Activated gamma-delta T cell treated with Interleukin-2 at 50 U/mL for 16 hours (primary cell): ENCODE measurements at places on chromosomes 11 and 22.

- no peak for DNase-seq
These were observed 54.6 kb downstream of the MCM5 start for GRCh38 chr22:35454416-35455054.

DNA sequence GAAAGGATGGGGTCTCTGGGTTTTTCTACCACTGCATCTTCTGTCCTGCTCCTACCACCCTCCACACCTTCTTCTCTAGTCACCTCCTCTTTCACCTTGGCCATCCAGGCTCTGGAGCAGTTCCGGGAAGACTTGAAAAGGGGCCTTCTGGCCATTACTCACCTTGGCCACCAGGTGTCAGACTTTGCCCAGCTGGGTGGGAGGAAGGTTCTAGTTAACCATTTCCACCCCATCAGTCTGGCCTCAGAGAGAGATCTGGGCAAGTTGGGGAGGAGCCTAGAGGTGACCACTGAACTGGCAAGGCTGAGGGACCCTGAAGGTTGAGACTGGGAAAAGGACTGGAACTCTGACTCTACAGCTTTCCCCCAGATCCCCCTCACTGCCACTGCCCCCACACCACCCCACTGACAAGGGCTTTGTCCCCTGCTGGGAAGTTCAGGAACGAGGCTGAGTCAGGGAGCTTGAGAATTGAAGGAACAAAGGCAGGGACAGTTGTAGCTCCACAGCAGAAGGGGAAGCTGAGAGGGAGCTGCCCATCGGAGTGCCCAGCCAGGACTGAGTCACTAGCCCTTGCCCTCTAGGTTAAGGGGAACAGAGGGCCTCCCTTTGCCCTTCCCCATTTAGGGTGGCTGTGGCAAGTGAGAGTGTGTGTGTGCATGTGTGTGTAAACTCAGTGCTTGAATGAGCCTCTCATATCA, 3.7 kb upstream of the POLD4 start:
- peak; percentile 63 for DNase-seq

DNA sequence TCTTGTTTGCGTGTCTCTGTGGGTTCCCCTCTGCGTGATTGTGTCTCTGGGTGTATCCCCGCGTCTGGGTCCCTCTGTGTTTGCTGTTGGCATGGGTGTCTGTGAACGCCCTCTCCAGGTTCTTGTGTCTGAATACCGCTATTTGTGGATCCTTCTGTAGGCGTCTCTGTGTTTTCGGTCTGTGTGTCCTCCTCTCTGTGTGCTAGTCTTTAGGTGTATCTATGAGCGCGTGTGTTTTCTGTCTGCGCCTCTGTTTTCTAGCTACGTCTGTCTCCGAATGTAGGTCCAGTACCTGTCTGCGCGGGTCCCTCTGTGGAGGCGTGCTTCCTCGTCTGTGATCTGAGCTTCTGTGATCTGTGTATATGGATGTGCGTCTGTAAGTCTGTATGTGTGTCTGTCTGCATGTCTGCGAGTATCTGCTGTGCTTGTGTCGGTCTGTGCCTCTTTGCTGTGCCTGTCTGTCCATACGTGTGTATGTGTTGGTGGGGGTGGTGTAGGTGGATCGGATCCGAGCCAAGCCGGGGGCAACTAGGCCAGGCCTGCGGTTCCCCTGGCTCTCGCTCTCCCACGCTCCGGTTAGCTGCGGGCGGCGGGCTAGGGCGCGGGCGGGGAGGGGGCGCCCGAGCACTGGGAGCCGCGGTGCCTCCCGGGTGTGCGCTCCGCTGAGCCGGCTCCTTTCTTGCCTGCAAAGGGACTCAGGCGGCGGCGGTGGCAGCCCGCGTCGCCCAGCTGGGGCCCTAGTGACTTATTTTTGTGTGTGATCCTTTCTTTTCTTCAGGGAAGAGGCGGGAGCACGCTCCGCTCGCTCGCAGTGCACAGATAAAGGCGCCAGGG, 105.3 kb upstream of the E2F8 start:
- DNase-seq: no peak

GRCh38 chr11:104164028-104164520, at the start of gene PDGFD:
TSS of gene PDGFD (minus strand) at chr11:104164147.
- peak; percentile 58 for DNase-seq

GRCh38 chr22:19554834-19555404, 30.7 kb upstream of the CLDN5 start:
- no peak for DNase-seq

- DNase-seq: no peak
These were observed 251.9 kb downstream of the ST3GAL4 start for GRCh38 chr11:126607374-126607773.

- no peak for DNase-seq
These were observed 51.7 kb downstream of the ZBTB16 start for GRCh38 chr11:114110952-114111947.

DNA sequence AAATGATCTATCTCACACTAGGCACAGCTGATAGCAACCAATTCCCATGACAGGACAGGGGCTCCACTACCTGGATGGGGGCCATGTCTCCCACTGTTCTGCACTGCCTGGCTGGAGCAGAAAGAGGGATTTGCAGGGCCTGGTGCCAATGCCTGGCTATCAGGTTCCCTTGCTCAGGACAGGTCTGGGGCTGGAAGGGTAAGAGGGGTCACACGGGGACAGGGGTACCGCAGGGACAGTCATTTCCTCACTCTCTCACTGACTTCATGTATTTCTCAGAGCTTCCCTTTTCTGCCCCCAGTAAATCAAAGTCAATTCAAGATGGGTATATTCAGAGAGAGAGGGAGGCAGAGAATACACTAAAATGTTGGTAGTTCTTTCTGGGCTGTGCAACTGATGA, 119.1 kb upstream of the CSNK2A3 start:
- no peak for DNase-seq

DNA sequence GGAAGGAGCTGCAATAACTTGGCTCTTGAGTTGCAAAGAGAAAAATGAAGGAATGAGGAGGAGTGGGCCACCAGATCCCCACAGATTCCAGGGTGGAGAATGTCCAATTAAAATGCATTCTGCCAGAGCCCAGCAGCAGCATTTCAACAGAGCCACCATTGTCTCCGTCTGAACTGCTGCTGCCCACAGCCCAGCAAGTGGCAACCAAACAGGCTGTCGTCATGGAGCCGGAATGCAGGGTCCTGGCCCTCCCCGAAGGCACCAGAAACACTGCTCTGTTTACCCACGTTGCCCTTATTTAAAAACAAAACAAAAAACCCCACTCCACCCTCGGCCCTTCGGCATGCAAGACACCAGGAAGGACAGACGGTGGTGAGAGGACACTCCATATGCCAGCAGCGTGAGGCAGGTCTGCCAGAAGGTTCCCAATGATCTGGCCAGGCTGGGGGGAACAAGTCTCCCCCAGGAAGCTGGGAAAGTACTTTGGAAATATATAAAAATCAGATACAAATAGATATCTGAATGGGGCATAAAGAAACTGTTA, 32.5 kb downstream of the PLEKHA7 start:
- no peak for DNase-seq

GRCh38 chr22:43172191-43172590, 14.7 kb downstream of the TTLL12 start:
- no peak for DNase-seq

GRCh38 chr11:124533626-124534025, 9.8 kb downstream of the OR8B12 start:
- no peak for DNase-seq

- DNase-seq: no peak
These were observed 24.9 kb downstream of the EIF3F start for GRCh38 chr11:8011981-8012444.

- no peak for DNase-seq
These were observed 96.4 kb upstream of the B3GAT1 start for GRCh38 chr11:134508219-134508990.

DNA sequence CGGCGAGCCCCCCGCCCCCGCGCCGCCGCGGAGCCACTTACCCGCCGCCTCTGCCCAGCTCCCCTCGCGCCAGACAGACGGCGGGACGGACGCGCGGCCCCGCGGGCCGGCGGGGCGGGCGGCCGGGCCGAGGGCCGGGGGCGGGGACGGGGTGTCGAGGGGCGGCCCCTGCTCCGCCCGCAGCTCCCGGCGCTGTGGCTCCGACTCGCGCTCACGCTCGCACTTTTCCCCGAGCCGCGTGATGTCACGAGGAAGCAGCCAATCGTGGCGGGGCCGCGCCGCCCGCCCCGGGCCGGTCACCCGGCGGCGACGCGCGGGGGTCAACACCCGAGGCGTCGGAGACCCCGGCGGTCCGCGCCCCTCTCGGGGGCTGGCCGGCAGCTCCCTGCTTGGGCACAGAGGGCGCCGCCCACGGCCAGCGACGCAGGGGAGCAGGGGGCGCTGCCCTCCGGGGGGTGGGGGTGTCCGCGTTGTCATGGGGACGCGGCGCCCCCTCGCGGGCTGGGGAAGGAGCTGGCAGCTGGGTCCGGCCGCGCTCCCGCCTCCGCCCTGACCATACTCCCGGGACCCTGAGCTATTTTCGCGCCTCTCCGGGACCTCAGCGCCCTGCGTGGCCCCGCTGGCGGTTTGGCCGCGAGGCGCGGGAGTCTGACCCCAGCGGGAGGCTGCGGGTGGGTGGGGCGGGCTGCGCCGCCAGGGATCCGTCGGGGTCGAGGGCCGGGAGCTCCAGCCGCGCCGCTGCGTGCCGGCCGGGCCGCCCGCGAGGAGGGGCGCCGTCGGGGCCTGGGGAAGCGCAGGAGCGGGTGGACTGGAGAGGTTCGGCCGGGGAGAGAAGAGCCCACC, at the start of gene CHRM4:
Gene CHRM4, minus strand, starts transcription at position 199 of the 843 bp plus-strand sequence. CDS start 5,219 bp downstream, outside the sequence.
- no peak for DNase-seq

- DNase-seq: no peak
These were observed 82.4 kb upstream of the CD44 start for GRCh38 chr11:35056391-35057093.

- no peak for DNase-seq
These were observed 6.0 kb upstream of the OR10A2 start for GRCh38 chr11:6856871-6857270.

- DNase-seq: no peak
These were observed 36.0 kb downstream of the SYN3 start for GRCh38 chr22:33022231-33022630.

- no peak for DNase-seq
These were observed 3.4 kb upstream of the NXPE1 start for GRCh38 chr11:114563077-114563476.

DNA sequence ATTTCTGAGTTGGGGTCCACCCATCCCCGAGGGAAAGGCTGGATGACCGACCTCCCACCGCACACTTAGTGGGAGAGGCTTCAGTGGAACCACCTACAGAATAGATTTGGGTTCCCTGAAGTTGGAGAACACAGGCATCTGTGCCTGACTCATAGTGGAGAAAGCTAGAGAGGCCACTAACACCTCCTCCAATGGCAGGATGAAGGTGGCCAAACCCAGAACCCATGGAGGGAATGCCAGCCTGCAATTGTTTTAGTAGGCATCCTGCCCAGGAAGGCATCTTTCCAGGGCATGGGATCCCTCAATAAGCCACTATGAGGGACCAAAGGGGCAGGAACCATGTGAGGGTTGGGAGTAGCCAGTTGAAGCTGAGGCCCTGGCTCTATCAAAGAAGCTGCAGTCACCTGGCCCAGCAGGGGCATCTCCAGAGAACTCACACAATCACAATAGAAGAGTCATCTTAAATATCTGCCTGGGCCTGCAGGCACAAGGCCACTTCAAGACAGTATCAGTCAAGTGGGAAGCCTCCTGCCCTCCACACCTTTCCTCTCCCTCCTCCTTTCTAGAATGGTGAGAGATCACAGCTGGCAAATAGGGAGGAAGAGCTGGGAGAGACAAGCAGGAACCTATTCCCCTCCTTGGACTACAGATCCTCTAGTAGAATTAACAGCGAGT, 124.1 kb upstream of the CSNK2A3 start:
- DNase-seq: no peak

DNA sequence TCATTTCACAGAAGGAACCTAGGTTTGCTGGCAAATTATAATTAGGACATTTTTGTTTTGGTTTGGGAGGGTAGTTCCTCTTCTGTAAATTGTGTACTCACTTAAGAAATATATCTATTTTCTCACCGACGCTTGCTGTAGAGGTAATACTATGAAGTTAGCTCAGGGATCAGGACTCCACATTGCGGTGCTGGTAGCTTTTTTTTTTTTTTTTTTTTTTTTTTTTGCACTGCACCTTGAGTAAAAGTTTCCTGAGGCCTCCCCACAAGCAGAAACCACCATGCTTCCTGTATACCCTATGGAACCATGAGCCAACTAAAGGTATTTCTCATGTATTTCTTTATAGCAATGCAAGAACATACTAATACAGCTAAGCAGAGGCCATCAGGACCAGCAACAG, 14.7 kb downstream of the UBTFL1 start:
- no peak for DNase-seq

- DNase-seq: no peak
These were observed 46.9 kb upstream of the CRTAM start for GRCh38 chr11:122791411-122791810.

DNA sequence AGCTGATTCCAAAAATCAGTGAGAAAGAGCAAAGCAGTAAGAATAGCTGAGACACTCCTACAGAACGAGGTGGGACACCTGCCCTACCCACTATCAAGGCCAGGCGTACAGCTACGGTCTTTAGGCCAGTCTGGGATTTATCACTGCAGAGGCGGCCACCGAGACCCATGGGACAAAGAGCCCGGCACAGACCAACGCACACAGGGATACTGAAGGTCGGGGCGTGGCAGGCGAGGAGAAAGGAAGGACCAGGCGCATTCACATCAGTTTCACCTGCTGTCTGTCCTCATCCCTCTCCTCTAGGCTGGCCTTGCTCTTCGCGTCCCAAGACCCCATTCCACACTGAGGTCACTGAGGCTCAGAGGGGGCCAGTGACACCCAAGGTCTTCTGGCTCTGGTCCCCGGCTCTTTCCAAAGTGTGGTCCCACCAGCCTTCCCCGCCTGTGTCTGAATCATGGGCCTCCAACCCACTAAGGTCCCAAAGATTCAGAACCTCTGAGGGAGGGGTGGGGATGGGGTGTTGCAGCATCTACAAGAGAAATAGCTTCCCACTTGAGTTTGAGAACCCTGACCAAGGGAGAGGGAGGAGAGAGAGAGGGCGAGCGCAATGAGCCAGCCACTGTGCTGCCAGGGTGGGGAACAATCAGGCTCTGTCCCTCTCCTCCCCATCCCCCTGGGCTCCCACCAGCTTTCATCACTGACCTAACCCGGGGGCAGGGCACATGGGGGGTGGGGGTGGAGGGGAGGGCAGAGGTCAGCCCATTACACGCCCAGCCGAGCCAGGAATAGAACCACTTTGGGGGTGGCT, 7.2 kb upstream of the PICK1 start:
- no peak for DNase-seq
